ENCODE measurements at places on chromosomes 7 and 10.

GRCh38 chr7:128352153-128352537 is 8.4 kb upstream of the RBM28 start:
- peak; percentile 33 for DNase-seq

- DNase-seq: no peak
Measured at GRCh38 chr7:76252021-76252420, 50.3 kb downstream of the SRRM3 start.

DNA sequence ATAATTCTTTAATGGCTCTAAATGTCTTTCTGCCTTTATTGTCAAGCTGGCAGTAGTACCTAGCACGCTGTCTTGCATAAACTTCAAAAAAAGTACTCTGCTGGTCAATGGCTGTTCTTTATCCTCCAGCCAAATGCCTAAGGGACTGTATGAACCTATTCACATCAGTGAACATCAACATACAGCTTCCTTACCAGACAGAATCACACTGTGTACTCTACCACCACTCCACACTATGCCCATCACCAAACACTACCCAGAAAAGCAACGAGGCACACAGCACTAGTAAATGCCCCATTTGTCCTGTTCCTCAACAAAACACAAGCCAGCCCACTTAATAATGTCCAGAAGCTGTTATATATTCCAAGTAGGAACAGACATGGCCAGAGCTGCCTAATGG is 127.5 kb downstream of the SGMS1 start:
- DNase-seq: no peak

DNA sequence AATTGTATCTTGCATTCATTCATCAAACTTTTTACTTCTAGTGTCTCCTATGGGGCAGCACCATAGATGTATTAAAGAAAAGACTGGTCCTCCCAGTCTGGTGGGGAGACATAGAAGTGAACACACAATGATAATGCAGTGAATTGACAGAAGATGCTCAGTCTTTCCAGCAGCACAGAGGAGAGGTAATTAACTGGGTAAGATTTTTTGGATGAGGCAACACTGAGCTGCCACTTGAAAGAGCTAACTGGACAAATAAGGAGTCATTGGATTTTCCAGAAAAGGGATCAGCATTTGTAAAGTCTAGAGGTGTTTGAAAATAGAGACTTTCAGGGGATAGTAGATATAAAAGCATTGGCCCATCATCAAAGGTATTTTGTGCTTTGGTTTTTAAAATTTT is 7.2 kb upstream of the ITPRIP start:
- no peak for DNase-seq

DNA sequence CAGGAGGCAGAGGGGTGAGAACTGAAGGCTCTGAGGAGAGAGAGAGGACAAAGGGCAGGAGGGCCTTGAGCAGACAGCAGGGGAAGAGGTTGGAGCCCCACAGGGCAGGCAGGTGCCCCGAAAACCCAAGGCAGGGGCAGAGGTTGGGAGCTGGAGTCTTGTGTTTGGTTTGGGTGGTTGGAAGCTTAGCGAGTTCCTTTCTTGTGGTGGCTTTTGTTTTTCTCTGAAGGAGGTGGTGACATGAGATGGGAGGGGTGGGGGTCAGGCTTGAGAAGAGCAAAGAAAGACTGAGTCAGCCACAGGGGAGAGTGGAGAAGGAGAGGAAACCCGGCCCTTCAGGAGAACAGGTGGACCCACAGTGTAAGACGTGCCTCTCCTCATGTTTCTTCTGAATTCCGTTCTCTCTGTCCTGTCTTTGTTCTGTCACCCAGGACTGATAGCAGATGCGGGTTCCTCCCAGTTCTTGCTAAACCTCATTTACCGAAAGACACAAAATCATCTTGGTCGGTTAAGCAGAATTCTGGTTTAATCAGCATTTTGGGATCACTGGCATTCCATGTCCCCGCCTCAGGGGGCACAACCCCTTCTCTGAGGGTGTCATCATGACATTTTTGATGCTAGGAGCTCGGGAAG is 95.3 kb downstream of the INSYN2A start:
- no peak for DNase-seq

DNA sequence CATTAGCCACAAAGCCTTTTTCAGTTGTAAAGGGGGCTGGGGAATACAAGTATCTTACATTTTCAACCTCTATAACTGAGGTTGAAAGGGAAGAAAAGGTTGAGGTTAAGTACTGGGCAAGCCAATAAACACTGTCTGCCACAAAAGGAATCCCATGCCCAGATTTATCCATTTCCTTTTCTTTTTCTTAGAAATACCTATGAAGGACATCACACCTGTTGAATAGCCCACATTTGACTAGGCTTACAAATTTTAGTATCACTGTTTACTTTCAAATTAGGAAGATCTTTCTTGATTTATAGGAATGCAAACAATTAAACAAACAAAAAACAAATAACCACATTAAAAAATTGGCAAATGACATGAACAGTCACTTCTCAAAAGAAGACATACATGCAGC is 81.0 kb upstream of the CAV2 start:
- no peak for DNase-seq

- no peak for DNase-seq
Measured at GRCh38 chr7:100019908-100020307, 4.5 kb downstream of the ZKSCAN1 start.

- DNase-seq: no peak
Measured at GRCh38 chr10:49742683-49743463, 19.2 kb downstream of the OGDHL start.

DNA sequence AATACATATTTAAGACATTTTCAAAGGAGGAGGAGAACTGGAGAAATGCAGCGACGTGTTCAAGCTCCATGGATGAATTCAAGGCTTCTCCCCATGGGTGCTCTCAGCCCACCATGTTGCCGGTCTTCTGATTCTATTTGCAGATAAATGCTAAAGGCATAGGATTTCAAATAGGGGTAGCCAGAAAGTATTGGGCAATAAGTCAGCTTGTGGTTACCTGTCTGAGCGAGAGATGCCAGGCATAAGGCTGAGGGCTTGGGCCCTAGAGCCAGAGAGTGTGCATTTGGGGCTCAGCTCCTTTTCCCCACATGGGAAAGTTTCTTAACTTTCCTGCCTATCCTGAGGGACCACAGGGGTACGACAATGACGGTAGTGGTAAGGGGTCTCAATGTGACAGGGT is 180.0 kb downstream of the PARD3 start:
- no peak for DNase-seq

GRCh38 chr7:116979430-116979829 is 26.1 kb downstream of the ST7 start:
- no peak for DNase-seq

DNA sequence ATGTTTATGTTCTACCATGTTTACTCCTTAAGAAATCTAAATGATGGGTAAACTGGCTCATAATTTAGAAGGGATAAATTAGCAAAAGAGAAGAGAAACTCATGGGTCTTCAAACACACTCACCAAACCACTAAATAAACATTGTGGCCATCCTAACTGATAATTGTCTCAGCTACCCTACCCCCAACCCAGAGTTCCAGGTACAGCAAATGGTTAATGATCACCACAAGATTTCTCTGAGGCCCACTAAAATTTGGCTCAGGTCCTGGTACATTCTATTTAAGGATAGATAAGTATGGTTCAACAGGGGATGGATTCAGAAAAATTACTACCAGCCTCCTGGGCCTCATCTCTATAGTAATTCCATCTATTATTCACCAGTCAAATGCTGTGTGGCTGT is 21.4 kb downstream of the SLC25A13 start:
- DNase-seq: no peak

DNA sequence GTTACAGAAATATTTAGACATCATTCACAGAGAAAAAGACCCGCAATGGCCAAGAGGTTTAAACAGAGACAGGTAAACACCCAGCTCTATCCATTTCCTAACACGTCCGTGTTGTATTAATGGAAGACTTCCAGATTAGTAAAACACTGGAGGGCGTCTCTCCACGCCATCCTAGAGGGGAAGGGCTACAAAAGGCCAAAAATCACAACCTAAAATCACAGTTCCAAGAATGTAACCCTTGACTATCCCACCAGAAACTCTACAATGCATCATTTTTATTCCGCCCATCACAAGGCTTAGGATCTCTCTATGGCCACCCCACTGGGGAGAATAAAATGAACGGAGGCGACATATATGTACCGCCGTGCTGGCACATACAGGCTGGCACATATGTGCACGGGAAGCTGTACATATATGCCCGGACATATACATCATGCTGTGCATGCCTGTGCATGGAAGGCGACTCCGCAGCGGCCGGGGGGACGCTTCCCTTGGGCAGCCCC is 734 bp downstream of the PCLO start:
- DNase-seq: no peak

DNA sequence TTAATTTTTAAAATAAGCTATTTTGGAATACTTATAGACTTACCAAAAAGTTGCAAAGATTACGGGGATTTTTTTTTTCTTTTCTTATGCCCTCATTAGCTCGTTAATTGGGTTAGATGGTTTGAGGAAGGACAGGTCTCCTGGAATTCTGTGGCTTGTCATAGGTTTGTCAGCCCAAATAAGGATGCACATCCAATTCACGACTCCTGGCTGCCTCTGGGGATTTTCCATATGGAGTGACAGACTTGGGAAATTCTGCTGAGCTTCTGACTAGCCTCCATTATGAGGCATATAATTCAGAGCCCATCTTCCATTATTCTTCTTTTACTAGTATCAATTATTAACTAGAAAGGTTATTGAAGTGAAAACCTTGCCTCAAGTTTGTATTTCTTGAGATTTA is 102.1 kb downstream of the AUTS2 start:
- no peak for DNase-seq

DNA sequence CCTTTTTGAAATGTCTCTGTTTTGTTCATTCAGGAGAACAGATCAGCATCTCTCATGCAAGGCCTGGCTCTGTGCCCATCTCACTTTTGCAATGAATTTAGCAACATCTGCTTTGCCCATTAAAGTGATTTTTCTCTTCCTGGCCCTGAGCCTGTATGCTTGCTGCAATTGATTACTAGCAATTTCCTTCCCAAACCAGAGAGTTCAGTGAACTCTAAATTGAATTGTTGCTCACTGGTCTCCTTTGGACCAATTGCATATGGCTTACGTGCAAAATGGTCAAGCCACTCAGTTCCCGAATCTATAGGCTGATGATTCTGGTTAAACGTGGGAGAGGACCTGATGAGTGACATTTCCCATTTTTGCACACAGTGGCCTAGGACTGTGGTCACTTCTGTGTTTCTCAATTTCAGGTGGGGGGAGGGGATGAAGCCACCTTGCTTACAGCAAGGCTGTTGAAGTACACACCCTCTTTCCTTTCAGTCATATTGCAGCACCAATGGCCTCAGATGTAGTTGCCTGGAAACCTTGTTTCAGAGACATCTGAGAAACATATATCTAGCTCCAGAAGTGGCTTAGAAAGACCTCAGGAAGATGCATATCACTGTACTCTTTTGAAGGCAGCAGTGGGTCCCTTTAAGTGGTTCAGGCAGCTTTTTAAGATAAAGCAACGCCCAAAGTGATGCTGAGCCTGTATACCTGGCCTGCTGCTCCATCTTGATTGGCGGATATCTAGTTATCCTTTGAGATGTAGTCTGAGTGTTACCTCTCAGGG is 201.4 kb downstream of the PTEN start:
- peak; percentile 56 for DNase-seq

DNA sequence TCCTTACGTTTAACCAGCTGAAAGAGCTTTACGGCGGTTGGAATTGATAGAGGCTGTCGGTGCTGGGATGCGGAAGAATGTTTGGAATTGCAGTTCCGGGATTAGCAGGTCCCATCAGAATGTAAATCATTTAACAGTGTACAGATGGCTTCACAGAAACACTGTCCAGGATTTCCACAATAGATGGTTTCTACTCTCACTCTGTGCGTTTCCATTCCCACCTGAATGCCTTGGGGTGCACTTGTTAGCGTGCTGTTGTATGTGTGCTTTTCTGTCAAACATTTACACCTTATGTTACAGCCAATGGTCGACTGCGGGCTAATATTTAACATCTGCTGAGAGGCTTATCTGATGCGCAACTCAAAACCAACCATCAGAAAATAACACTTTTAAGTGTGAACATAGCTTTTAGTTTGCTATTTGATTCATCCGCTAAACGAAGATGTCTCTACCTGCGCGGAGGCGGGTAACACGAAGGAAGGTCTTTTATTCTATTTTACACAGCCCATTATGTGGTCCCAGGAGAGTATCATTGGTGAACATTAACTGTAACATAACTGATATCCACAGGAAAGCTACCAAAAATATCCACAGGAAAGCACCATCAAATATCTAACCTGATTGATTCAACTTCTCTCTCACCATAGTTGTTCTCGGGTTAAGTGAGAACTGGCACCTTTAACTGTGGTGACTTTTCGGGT is 179.0 kb downstream of the PRPF18 start:
- no peak for DNase-seq

- no peak for DNase-seq
Measured at GRCh38 chr7:103824251-103824650, 165.2 kb downstream of the RELN start.

- DNase-seq: no peak
Measured at GRCh38 chr10:6591668-6592067, 11.6 kb upstream of the PRKCQ start.

DNA sequence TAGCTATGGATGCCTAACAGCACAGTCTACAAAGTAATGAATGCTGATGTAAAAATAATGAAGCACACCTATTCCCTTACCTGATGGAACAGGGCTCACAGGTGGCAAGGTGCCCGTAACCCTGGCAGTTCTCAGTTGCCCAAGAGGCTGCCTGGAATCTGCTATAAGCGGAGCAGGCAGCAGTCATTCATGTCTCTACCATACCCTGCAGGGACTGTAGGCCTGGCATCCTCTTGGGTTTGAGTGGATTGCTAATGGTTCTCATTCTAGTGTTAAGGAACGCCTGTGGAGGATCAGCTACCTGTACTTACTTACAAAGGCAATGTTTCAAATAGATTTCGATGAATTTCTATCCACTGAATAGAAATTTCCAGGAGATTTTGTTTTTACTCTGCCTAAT is 38.4 kb downstream of the BAIAP2L1 start:
- DNase-seq: no peak

DNA sequence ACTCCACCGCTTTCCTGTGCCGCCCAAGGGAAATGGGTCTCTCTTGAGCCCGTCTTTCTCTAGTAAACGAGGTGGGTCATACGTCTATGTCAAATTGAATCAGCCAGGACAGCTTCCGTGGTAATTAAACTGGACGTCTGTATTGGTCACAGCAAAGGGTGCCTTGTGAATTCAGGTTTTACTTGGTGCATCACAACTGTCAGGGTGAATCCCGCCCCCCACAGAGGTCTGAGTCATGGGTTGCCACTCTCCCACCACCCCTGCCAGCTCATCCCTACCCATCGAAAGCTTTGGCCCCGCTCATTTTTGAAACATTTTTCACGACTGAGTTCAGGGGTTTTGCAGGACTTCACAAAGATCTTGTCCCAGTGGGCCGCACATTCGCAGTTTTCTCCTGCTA is 8.0 kb upstream of the SP8 start:
- DNase-seq: no peak

DNA sequence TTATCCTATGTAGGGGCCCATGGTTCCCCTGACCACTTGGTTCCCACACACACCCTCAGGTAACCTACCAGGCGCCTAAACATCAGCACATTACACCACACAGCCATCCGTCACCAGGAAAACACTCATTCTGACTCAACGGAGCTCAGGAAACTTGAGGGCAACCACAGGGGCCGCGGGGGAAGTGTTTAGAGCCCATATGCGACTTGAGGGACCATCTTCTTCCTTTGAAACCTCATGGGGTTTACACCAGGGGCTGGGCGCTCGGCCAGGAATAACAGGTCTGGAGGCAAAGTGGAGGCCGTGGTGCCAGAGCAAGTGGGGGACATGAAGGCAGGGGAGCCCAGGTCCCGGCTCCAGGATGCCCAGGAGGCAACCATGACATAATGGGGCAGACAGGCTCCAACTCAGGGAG is 1.5 kb downstream of the STX1A start:
- peak; percentile 82 for DNase-seq
